ENCODE measurements at places on chromosomes 2 and 18.

DNA sequence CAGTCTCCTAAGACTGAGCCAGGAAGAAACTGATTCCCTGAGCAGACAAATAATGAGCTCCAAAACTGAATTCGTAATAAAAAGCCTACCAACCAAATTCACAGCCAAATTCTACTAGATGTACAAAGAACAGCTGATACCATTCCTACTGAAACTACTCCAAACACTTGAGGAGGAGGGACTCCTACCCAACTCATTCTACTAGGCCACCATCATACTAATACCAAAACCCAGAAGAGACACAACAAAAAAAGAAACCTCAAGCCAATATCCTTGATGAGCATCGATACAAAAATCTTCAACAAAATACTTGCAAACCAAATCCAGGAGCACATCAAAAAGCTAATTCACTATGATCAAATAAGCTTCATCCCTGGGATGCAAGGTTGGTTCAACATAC, 20.0 kb downstream of the RNU4ATAC start:
- no peak for DNase-seq

- no peak for DNase-seq
Measured at GRCh38 chr2:71782323-71782722, 329.0 kb downstream of the DYSF start.

DNA sequence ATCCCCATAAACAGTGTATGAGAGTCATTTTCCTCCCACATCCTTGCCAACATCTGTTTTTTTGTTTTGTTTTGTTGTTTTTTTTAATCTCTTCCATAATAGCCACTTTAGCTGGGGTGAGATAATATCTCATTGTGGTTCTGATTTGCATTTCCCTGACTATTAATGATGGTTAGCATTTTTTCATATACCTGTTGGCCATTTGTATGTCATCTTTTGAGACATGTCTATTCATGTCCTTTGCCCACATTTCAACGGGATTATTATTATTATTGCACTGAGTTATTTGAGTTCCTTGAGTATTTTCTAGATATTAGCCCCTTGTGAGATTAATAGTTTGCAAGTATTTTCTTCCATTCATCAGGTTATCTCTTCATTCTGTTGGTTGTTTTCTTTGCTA, 223.3 kb downstream of the LPIN1 start:
- DNase-seq, result no peak

DNA sequence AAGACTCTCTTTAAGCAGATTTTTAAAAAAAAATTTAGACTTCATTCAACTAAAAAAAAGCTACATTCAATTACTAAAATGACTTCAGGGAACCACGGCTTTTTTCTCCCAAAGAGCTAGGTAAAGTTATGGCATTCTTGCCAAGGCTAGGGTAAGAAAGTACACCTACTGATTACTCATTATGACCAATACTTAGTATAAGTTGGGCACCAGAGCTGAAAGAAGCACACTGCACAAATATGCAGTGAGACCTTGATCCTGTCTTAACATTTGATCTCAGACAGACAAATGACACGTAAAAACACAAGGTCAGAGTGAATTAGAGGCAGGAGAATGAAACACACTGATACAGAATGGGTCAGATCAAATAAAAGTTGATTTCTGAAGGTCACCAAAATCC, 88.7 kb downstream of the THADA start:
- no peak for DNase-seq

- DNase-seq, result no peak
Measured at GRCh38 chr2:216985658-216986141, 125.8 kb upstream of the TNP1 start.

- DNase-seq, result no peak
Measured at GRCh38 chr2:196153480-196153879, 17.9 kb downstream of the STK17B start.

GRCh38 chr2:186533717-186534116, 47.7 kb downstream of the ZC3H15 start:
- DNase-seq, result no peak

- no peak for DNase-seq
Measured at GRCh38 chr18:79919089-79919488, 32.4 kb downstream of the SLC66A2 start.

- no peak for DNase-seq
Measured at GRCh38 chr2:217293607-217294006, 433.7 kb upstream of the TNP1 start.

DNA sequence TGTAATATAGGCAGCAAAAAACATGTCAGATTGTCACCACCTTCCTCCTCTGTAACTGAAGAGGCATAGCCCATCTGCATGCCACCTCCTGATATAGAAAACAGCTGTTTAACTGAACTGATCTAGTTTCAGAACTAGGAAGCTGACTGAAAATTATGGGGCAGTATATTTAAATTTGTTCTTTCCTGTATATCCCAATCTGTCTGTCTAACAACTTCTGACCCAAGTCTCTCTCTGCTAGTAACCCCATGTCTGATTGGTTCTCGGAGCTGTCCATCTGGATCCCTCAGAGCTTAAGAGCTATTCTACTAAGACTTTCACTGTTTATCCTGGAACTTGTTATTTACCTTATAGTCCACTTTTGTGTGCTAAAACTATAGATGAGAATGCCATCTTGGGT, 68.2 kb upstream of the SLC35G4 start:
- DNase-seq, result no peak

Data from stimulated activated naive CD8-positive, alpha-beta T cell treated with anti-CD3 and anti-CD28 coated beads, Interleukin-15, amount 100 ng/mL, for 72 hours (primary cell).